Activated naive CD8-positive, alpha-beta T cell treated with anti-CD3 and anti-CD28 coated beads, Interleukin-2, amount 10 ng/mL, durations not matched to agents 7 days and 5 days (primary cell): ENCODE measurements at places on chromosomes 13 and 19. TPM values are rescaled to one million over a fixed set of nuclear protein-coding genes. Genes with fewer than 3 reads are reported as not detected.

The CYP4F8 gene
- total RNA-seq = not detected

DNA sequence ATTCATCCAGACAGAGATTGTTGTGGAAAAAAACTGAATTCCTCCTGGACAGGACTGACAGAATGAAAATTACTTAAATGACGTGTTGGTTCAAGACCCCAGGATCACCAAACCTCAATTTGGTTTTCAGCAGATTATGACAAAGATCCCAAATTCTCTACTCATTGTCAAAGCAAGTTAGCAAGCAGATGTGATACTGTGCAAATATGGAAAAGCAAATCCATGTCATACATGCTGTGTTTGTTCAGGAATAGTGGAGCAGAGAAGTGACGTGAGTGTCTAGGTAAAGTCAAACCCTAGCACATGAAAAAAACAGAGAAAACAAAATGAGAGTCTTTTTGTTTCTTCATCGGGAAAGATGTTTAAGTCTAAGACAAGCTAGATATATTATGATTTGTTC, 169.2 kb upstream of the NBEA start:
- DNase-seq = no peak
- no peaks in the 10 kb centered on the region for H3K4me1 ChIP-seq
- H3K36me3 ChIP-seq = no peaks in the 10 kb centered on the region
- H3K4me3 ChIP-seq = no peak overlapping the region

- H3K36me3 ChIP-seq = no peaks in the 10 kb centered on the region
- H3K4me1 ChIP-seq = peaks cover 20% of the 10 kb centered on the region
- peak; percentile 82 for DNase-seq
Observed at GRCh38 chr19:12838182-12838885, at the start of gene MAST1. MAST1 (plus strand) TSS chr19:12838515; CDS start chr19:12838573, 58 bp downstream.

DNA sequence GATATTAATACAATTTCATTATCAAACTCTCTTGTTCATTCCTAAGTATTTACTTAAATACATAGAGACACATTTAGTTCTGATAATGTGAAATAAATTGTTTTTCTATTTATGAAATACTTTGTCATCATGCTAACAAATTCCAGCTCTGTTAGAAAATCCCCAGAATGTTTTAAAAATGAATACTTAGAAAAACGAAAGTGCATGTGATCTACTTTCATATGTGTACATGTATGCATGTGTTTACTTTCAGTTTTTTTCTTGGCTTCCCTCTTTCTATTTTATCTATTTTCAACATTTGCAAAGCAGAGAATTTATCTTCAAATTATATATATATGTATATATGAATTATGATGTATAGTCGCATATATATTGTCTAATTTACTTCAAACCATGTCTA, 1110.0 kb upstream of the PCDH20 start:
- no peak overlapping the region for H3K27ac ChIP-seq
- no peaks in the 10 kb centered on the region for H3K27me3 ChIP-seq
- no peaks in the 10 kb centered on the region for H3K4me1 ChIP-seq
- no peak for DNase-seq
- H3K4me3 ChIP-seq = no peak overlapping the region

The WDR87 gene
- total RNA-seq = not detected

- no peak for DNase-seq
- no peak overlapping the region for H3K4me3 ChIP-seq
- H3K36me3 ChIP-seq = no peaks in the 10 kb centered on the region
- H3K27me3 ChIP-seq = peaks cover 23% of the 10 kb centered on the region
- H3K27ac ChIP-seq = no peak overlapping the region
Observed at GRCh38 chr13:112938680-112939079, 30.3 kb upstream of the MCF2L start.
